ENCODE measurements at places on chromosomes 6 and 20.

GRCh38 chr20:21102603-21103311 lies 3.4 kb downstream of the LINC00237 start:
- DNase-seq = no peak

- DNase-seq = no peak
These were observed 400.9 kb upstream of the POU3F2 start for GRCh38 chr6:98433325-98434056.

DNA sequence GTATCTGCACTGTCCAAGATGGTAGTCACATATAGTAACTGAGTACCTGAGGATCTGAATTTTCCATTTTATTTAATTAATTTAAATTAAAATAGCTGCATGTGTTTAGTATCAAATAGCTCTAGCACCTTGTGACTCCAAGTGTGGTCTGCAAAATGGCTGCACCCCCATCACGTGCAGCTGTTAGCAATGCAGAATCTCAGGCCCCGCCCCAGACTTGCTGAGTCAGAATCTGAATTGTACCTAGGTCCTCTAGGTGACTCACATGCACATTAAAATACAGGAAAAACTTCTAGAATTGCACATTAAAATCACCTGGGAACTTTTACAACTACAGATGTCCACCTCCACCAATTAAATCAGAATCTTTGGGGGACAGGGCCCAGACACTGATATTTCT lies 19.2 kb upstream of the FAM83C start:
- DNase-seq = no peak

- DNase-seq = no peak
These were observed 83.2 kb downstream of the CEBPB start for GRCh38 chr20:50273601-50274491.

- DNase-seq = no peak
These were observed 53.9 kb downstream of the DHX35 start for GRCh38 chr20:39016041-39016440.

Data from cortex of kidney (tissue), 1 donor.